ENCODE measurements at places on chromosomes 5 and 9. TPM values are rescaled to one million over a fixed set of nuclear protein-coding genes. Genes with fewer than 3 reads are reported as not detected.

The PCDHGA10 gene
- total RNA-seq: 5.2 TPM

The PRUNE2 gene
- total RNA-seq: 68.1 TPM

The PRELID2 gene
- total RNA-seq: 23.5 TPM

The HACD4 gene
- 9.1 TPM for total RNA-seq

The TERT gene
- under 0.01 TPM for total RNA-seq

Data from uterine smooth muscle cell (primary cell).